A673 (cell line): ENCODE measurements at places on chromosomes 16 and 17. TPM values are rescaled to one million over a fixed set of nuclear protein-coding genes. Genes with fewer than 3 reads are reported as not detected.

GRCh38 chr17:81102869-81103268 is 62.4 kb upstream of the PVALEF start:
- DNase-seq, result no peak

DNA sequence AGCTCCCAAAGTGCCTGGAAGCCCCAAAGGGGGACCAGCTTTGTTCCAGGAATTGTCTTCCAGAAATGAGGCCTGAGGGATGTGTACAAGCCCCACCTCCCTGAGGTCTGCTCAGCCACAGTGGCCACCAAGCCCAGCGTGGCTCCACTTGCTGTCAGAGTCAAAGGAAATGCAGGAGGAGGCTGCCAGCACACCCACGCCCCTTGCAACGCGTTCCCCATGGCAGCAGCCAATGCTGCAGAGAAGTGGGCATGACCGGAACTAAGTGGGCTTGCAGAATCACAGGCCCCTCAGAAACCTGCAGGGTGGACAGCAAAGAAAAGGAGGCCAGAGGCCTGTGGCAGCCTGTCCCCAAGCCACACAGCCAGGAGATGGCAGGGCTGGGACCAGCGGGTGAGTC is 320.8 kb downstream of the FOXL1 start:
- no peak for DNase-seq

DNA sequence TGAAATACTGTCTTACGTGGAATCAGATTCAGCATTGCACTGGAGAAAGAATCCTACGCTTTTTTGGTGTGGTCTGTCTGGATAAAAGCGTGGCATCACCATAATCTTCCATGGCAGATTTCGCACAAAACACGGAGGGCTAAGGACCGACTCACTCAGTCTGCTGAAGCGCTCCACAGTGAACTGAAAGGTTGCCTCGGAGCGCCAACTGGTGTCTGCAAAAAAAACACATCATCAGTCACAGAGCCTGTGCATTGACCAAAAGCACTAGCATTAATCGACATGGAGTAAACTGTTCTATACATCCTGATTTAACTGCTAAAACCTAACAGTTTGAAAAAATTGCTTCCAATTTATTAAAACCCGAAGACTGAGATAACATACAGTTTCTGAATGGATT is 40.5 kb downstream of the USP7 start:
- DNase-seq, result no peak

DNA sequence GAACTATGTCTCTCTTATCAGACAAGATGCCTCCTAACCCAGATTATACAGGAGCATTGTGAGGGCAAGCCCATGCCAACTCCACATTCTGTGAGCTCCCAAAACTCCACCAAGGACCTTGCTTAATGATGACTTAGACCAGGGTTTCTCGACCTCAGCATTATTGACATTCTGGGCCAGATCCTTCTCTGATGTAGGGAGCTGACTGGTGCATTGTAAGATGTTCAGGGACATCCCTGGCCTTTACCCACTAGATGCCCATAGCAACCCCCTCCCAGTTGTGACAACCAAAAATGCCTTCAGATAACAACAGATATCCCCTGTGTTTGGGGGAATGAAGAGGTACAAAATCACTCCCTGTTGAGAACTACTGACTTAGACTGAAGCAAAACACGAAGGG is 43.6 kb downstream of the HOXB1 start:
- DNase-seq, result no peak

- no peak for DNase-seq
Observed at GRCh38 chr16:78505544-78506366, 406.3 kb downstream of the WWOX start.

DNA sequence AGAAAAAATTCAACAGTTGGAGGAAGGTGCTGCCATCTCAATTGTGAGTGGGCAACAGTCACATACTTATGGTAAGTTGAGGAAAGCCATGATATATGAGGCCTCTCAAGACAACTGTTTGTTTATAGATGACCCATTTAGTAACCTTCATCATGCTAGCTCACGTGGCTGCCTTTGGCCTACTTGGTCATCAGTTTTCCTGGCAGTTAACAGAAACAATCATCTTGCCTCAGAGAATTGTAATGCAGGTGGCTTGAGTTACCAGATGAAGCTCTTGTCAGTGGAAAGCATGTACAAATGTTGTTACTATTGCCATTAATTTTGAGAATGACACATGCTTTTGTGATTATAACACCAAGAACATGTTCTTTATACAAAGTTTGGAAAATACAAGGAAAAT is 14.7 kb downstream of the TPPP3 start:
- DNase-seq, result no peak

Gene CTRB1
- total RNA-seq, result not detected in 2 replicates

Gene UTS2R
- total RNA-seq, result 0.52 and 0.58 TPM in 2 replicates

Gene C17orf113
- 0.41 and 0.72 TPM in 2 replicates for total RNA-seq

Gene CRYM
- not detected in 2 replicates for total RNA-seq

Gene CCL13
- total RNA-seq, result not detected in 2 replicates

Gene RNFT1
- total RNA-seq, result 14.0 and 16.0 TPM in 2 replicates
